ENCODE measurements at places on chromosomes 6 and 20.

DNA sequence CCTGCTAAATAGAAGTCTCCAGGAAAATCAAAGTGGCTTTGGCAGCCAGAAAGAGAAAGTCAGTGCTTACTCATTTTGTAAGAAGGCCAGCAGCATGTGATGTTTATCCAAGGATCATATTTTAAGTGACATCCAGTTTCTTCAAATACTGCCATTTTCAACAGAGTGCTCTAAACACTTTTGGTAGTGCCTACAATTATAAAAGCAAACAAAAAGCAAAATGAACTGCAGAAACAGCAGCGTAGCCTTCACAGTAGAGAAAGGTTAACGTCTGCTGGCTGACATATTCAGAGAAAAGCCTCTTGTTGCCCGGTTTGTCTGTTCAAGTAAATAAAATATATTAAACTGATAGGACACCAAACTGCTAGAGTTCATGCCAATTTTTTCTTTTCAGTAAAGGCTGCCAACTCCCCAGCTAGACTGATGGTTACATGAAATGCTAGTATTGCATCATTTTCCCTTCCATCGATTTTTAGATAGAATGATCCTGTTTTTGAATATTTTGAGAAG lies 705.7 kb upstream of the SLC35B3 start:
- DNase-seq, result peak; percentile 69

DNA sequence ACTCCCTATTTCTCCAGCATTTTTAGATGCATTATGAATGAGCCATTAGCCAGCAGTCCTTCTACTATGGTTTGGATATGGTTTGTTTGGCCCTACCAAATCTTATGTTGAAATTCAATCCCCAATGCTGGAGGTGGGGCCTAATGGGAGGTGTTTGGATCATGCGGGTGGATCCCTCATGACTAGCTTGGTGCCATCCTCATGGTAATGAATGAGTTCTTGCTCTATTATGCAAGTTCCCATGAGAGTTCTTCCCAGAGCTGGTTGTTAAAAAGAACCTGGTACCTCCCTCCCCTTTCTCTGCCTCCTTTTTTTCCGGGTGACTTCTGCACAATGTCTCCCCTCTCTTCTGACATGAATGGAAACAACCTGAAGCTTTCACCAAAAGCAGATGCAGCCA lies 6.2 kb upstream of the CGA start:
- no peak for DNase-seq

- DNase-seq, result peak; percentile 24
Measured at GRCh38 chr6:133286765-133287164, 45.6 kb downstream of the EYA4 start.

DNA sequence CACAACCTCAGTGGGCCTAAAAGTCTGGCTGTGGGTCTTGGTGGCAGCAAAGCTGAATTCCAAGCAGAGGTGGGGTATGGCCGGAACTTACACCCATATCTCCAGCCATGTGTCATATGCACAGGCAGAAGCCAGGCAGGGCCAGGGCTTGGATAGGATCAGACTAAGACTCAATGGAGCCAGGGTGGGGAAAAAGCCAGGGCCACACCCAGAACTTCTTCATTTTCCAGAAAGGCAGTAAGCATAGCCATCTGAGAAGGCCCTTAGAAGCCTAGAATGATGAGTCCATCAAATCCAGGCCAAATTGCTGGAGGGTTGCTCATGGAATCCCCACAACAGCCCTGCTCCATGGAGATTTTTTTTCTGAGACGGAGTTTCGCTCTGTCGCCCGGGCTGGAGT lies 116.2 kb upstream of the SRSF6 start:
- no peak for DNase-seq

GRCh38 chr6:84685983-84686584 lies 78.3 kb downstream of the TBX18 start:
- DNase-seq, result no peak

GRCh38 chr6:3825331-3825831 lies 23.8 kb upstream of the FAM50B start:
- DNase-seq, result no peak
